ENCODE measurements at places on chromosomes 3 and 15. TPM values are rescaled to one million over a fixed set of nuclear protein-coding genes. Genes with fewer than 3 reads are reported as not detected.

DNA sequence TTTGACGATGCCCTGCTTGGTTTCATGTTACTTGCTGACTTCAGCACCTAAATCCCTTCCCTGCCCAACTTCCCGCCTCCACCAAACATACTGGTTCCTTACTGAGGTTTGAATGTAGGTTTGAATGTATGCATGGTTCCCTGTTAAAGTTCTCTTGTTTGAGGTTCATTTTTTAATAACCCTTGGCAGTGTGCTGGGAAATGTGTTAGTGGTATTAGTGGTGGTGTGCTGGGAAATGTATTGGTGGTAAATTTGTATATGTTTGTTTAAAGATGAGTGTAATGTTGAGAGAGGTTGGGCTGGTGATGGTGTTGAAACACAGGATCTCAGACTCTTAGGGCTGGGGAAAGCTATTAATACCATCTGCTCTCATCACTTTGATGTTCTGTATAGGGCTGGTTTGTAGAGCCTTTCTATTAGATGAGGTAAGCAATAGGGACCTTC, 392.7 kb downstream of the PTPRG start:
- DNase-seq: no peak

DNA sequence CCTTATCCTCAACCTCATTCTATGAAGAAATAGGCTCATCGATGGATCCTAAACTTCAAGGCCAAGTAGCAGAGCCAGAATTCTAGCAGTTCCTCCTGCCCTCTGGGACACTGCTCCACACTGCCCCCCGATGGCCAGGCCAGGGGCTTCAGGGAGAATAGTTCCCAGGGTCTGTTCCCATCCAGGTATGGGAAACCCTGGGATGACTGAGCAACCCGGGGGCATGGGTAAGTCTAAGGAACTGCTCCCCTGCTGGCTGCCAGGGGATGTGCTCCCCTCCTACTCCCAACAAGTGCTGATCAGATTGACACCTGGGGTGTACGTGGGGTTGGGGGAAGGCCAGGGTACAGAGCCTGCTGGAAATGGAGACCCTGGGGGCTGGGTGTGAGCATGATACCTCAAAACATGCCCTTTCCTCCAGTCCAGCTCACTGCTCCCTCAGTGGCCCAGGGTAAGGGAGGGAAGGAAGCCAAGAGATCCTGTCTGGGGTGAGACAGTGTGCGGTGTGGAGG, 7.6 kb downstream of the ULK3 start:
- no peak for DNase-seq

DNA sequence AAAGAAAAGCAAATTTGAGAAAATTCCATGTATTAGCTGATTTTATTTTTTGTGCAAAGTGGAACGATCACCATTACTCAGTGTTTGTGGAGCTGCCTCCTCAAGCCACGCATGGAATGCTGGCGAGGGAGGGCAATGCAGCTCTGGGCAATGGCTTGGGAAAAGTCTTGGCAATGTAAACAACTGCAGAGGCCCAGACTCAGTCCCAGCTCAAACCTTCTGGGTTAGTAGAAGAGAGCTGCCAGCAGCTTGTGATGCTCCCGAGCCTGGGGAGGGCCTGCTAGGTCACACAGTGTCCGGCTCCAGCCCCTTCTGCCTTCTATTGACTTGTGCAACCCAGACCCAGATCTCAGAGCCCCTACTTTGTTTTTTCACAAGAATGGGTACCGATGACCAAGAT, 4.3 kb downstream of the EPHB1 start:
- no peak for DNase-seq

- no peak for DNase-seq
Observed at GRCh38 chr15:62447742-62448141, 282.7 kb upstream of the C2CD4B start.

Gene GRK7
- total RNA-seq: 0.98 TPM

DNA sequence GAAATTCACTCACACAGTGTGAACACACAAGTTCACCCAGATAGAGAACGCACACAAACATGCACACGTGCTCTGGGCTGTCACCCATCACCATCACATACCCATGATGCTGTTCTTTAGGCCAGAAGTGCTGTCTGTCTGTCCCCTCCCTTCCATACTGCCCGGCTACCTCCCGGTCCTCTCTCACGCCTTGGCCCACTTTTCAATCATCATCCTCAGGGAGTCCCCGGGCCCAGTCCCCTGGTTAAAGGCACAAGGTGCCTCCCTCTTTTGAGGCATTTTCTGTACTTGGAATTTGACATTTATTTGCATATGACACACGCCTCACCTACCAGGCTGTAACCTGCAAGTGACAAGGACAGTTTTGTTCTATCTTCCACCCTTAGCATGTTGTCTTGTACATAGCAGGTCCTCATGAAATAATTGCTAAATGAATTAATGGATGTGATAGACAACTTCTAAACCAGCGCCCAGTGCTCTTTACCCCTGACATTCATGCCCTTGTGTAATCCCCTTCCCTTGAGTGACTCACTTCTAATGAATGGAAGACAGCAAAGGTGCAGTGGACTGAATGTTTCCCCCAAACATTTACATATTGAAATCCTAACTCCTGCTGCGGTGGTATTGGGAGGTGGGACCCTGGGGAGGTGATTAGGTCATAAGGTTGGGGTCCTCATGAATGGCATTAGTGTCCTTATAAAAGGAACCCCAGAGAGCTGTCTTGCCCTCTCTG, 73.9 kb upstream of the ADPGK start:
- DNase-seq: peak; percentile 27

DNA sequence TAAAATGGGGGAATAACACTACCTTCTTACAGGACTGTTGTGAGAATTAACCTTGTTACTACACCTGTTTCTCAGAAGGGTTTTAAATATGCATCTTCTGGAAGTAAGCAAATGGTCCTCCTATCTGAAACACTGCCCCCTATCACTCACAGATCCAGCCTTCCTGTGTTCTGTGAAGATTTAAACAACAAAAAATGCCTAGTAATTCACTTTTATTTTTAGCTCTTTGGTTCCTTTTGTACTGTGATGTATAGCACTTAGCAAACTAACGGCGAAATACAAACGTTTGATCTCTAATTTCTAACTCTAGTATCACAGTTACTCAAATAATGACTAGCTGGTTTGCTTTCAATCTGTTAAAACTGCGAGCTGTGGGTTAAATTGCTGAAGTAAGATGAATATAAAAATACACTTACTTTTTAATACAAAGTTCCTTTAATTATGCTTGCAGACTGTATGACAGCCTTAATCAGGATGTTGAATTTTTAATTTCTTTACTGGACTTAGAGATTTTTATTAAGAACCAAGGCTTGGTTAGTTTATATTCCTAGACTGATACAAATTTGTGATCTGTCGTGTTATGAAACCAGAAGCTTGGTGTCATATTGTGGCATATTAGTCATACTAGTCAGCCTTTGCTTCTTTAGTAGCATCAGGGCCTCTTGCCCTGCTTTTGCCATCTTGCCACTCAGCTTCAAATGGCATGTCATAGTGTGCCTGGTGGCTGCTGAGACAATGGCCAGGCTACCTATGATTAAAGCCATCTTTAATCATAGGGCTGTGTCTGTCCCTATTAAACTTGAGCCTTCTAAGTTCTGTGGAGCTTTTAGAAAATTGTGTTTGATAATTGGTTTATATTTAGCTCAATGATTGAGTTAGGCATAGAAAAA, 9.2 kb downstream of the EIF3J start:
- DNase-seq: no peak

- no peak for DNase-seq
Observed at GRCh38 chr15:44593042-44593736, 56.2 kb downstream of the EIF3J start.

DNA sequence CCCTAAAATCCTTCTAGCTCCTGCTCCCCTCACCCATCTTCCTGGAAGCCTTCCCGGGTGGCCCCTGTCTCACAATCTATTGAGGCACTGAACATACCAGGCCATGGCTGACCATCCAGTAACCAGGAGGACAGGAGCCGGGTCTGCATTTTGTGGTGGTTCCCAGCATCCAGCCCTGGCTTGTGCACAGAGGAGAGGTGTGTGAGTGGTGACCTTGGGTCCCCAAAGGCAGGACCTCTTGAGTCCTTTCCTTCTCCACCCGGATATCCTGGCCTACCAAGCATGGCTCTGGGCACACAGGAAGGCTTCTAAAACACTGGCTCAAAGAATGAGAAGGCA, 7.8 kb downstream of the CSK start:
- no peak for DNase-seq

Gene SCAANT1
- not detected for total RNA-seq

DNA sequence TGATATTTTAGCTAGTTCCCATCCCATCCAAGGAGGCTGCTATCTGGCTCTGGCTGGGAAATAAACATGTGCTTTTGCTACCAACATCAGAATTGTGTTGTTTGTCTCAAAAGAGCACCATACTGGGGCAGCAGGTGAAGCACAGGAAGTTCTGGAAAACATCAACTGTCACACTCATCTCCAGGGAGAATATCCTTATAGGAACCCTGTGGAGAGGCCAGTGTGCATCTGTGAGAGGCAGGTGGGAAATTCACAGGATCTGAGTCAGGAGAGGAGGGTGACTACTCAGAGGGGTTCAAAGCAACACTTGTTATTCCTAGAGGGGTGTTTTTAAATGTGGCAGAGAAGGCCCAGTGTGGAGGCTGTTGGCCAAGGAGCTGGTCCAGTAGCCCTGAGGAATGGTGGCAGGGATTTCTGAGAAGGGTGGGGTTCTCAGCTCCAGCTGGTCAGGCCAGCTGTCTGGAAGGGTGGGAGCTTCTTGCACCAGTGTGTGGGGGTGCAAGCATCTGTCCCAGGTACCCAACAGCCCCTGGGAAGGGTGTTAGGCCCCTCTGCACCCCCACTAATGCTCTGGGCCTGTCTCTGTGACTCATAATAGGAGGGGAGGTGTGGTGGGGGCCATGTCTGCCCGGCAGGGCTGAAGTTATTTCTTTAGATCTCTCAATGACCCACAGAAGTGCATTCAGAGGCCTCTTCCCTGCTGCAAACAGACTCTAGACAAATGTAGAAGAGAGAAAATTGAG, 28.7 kb downstream of the RPSA start:
- DNase-seq: no peak
